ENCODE measurements at places on chromosomes 6 and 20. TPM values are rescaled to one million over a fixed set of nuclear protein-coding genes. Genes with fewer than 3 reads are reported as not detected.

- H3K36me3 ChIP-seq: no peaks in the 10 kb centered on the region
- H3K27ac ChIP-seq: peak overlapping the region; percentile 19
- H3K4me1 ChIP-seq: peaks cover 24% of the 10 kb centered on the region
- no peak overlapping the region for H3K4me3 ChIP-seq
These were observed 41.6 kb upstream of the DSE start for GRCh38 chr6:116329156-116329555.

The GPR31 gene
- not detected for total RNA-seq

GRCh38 chr6:1494671-1495070 lies 105.3 kb downstream of the FOXF2 start:
- no peaks in the 10 kb centered on the region for H3K36me3 ChIP-seq
- H3K4me3 ChIP-seq: no peak overlapping the region
- DNase-seq: no peak

The PSORS1C2 gene
- not detected for total RNA-seq

- H3K4me3 ChIP-seq: no peak overlapping the region
- H3K4me1 ChIP-seq: peaks cover 6% of the 10 kb centered on the region
- no peaks in the 10 kb centered on the region for H3K36me3 ChIP-seq
- H3K27me3 ChIP-seq: no peaks in the 10 kb centered on the region
- H3K27ac ChIP-seq: no peak overlapping the region
These were observed 20.0 kb downstream of the FAM209B start for GRCh38 chr20:56552911-56553629.

The HAO1 gene
- total RNA-seq: not detected

DNA sequence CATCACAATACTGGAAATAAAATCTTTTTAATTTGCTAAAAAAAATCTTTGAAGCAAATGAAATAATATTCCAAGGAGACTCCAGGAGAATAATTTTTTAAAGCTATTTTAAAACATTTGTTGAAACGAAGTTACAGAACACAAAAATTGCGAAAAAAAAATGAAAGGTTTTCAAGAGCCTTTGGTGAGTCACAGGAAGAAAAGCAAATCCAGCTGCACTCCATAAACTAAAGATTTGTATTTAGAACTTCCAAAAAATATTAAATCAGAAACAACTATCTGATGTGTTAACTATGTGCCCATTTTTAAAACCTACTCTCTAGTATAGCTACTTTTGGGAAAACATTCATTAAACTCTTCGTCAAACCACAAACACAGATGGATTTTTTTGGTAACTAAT lies 23.6 kb downstream of the PDSS2 start:
- H3K36me3 ChIP-seq: no peaks in the 10 kb centered on the region
- no peak overlapping the region for H3K27ac ChIP-seq
- no peak overlapping the region for H3K4me3 ChIP-seq
- DNase-seq: no peak
- peaks cover 14% of the 10 kb centered on the region for H3K4me1 ChIP-seq

The UNC5CL gene
- total RNA-seq: 0.37 TPM

DNA sequence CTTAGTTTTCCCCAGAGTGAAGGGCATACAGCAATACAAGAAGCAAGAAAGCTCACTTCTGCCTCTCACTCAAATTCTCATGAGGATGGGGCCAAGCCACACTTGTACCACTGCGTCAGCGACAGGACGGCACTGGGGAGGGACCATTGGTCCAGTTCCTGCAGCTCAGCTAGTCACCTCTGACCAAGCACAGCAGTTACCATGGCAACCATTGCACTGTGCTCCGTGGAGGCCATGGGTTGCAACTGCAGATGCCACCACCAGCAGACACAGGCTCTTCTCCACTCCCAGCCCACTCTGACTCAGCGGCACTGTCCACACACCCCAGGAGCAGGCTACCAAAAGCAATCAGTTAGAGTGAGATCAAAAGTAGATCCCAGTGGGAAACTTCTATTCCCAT lies 441.1 kb upstream of the ARID1B start:
- no peak overlapping the region for H3K27ac ChIP-seq
- H3K4me1 ChIP-seq: no peaks in the 10 kb centered on the region
- H3K4me3 ChIP-seq: no peak overlapping the region
- no peaks in the 10 kb centered on the region for H3K27me3 ChIP-seq

The ZNF165 gene
- 0.14 TPM for total RNA-seq

- H3K27me3 ChIP-seq: no peaks in the 10 kb centered on the region
- DNase-seq: no peak
- H3K4me1 ChIP-seq: no peaks in the 10 kb centered on the region
- H3K36me3 ChIP-seq: no peaks in the 10 kb centered on the region
- H3K4me3 ChIP-seq: no peak overlapping the region
- no peak overlapping the region for H3K27ac ChIP-seq
These were observed 241.2 kb upstream of the PREP start for GRCh38 chr6:105644073-105644489.

The MUC21 gene
- not detected for total RNA-seq

GRCh38 chr6:83055366-83055964 lies 10.2 kb downstream of the UBE3D start:
- DNase-seq: no peak
- peaks cover 10% of the 10 kb centered on the region for H3K4me1 ChIP-seq
- H3K27me3 ChIP-seq: no peaks in the 10 kb centered on the region
- H3K4me3 ChIP-seq: no peak overlapping the region

The C20orf96 gene
- 1.7 TPM for total RNA-seq

DNA sequence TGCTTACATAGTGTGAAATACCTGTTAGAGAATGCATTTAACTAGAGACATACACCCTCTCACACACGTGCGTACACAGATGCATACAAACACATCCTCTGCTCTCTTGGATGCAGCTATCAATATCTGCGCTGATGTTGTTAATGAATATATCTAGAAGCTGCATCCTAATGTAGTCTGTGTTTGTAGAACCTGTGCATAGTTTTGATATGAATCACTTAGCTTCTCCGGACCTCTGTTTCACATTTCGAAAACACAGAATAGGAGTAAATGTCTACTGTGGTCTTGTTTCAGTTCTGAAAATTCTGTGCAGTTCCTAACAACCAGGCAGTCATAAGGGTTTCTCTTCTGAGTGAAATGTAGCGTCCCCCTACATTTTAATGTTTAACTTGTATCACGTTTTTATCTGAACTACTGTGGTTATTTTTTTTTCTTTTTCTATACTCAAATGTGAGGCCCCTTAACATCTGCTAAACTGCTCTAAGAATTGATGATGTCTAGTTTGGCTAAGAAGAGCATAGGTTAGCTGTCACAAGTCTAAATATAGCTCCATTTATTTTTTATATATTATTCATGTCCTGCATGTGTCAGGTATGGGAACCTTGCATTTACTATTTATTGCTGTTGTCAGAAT lies 254.5 kb downstream of the TMEM242 start:
- H3K4me3 ChIP-seq: no peak overlapping the region
- no peak for DNase-seq
- peaks cover 55% of the 10 kb centered on the region for H3K4me1 ChIP-seq
- no peaks in the 10 kb centered on the region for H3K27me3 ChIP-seq
- H3K36me3 ChIP-seq: no peaks in the 10 kb centered on the region

The PRSS35 gene
- not detected for total RNA-seq

The ATP6V1G2 gene
- total RNA-seq: 2.8 TPM

DNA sequence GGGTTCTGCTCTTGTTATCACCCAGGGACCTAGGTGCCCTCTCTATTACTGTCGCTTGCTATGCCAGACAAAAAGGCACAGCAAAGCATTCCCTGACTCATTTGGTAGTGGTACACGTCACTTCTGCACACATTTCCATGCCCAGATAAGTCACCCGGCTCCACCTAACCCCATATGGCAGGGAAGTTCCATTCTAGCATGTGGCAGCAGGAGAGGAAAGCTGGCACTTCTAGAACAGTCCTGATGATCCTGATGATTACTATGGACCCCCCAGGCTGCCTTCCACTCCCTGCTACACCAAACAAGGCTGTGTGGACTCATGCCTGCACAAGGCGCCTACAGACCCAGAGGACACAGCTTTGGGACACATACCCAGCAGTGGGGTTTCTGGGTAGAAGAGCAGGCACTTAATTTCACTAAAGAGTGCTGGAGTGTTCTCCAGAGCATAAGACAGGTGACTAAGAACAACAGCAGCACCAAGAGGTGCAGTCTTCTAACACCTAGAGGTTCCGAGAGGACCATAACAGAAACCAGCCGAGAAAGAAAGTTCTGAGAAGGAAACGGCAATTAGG lies 53.5 kb upstream of the NELFCD start:
- H3K4me3 ChIP-seq: no peak overlapping the region
- no peak for DNase-seq
- no peaks in the 10 kb centered on the region for H3K36me3 ChIP-seq
- H3K27me3 ChIP-seq: no peaks in the 10 kb centered on the region

Measured in psoas muscle (tissue), 8 donors.